CD4-positive, alpha-beta T cell (primary cell): ENCODE measurements at places on chromosomes 16 and 17.

GRCh38 chr16:4588386-4588785 lies 26.3 kb downstream of the UBALD1 start:
- no peak for DNase-seq

GRCh38 chr17:48429156-48429555 lies 858 bp downstream of the SKAP1 start:
- DNase-seq: no peak

DNA sequence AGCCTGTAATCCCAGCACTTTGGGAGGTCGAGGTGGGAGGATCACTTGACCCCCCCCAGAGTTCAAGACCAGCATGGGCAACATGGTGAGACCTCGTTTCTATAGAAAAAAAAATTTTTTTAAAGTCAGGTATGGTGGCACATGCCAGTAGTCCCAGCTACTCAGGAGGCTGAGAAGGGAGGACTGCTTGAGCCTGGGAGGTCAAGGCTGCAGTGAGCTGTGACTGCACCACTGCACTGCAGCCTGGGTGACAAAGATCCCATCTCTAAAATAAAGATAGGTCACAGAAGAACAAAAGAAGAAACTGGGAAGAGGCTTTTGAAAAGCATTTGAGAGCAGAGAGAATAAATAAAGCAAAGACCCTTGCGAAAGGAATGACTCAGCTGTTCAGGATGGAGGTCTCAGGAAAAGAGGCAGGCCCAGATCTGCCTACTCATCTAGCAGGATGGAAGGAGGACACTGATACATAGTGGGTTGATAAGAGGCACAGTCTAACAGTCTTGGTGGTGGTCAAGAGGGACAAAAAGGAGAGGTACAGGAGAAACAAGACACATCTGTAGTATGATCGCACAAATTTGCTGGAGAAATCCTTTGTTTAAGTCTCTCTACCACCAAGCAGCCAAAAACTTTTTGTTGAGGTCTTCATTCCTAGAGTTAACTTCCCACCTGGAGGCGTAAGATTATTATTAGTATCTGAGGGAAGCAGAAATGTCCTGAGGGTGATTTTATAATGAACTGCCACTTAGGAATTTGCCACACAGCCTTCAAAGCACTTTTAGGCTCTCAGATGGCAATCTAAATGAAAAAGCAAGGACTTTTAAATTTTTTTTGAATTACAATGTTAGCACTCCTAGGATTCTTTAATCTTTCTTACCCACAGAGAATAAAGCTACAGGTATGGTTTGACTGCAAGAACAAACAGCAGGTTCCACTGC lies 17.6 kb downstream of the ZSWIM7 start:
- DNase-seq: no peak

DNA sequence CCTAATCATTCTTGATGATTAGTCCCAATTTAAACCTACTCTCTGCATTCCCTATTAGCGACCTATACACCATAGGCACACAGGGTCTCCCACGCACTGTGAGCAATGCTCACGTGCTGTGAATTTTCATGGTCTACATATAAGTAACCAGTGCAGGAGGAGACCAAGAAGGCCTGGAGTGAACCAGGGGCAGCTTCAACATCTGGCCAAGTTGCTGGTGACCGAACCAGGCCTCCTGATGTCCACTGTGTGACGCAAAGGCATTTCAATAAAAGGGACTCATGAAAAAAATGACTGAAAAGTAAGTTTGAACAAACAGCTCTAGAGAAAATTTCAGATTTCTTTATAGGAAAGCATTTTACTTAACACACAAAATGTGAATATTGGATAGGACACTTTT lies 107.0 kb downstream of the ZFHX3 start:
- DNase-seq: no peak

GRCh38 chr16:68362947-68363657 lies 52.3 kb downstream of the PRMT7 start:
- DNase-seq: no peak

GRCh38 chr16:58577141-58577540 lies 52.5 kb downstream of the CNOT1 start:
- no peak for DNase-seq

- no peak for DNase-seq
These were observed 425 bp downstream of the OR4D1 start for GRCh38 chr17:58148609-58149008.

- no peak for DNase-seq
These were observed 259.7 kb downstream of the PRKCA start for GRCh38 chr17:66562119-66562518.
